Heart right ventricle (tissue), 16 donors: ENCODE measurements at places on chromosomes 3 and 15.
A peak's percentile ranks its signal among the peaks of the same experiment; 100 is the strongest.

- no peak for DNase-seq
Observed at GRCh38 chr15:80838666-80839065, 59.5 kb downstream of the CEMIP start.

DNA sequence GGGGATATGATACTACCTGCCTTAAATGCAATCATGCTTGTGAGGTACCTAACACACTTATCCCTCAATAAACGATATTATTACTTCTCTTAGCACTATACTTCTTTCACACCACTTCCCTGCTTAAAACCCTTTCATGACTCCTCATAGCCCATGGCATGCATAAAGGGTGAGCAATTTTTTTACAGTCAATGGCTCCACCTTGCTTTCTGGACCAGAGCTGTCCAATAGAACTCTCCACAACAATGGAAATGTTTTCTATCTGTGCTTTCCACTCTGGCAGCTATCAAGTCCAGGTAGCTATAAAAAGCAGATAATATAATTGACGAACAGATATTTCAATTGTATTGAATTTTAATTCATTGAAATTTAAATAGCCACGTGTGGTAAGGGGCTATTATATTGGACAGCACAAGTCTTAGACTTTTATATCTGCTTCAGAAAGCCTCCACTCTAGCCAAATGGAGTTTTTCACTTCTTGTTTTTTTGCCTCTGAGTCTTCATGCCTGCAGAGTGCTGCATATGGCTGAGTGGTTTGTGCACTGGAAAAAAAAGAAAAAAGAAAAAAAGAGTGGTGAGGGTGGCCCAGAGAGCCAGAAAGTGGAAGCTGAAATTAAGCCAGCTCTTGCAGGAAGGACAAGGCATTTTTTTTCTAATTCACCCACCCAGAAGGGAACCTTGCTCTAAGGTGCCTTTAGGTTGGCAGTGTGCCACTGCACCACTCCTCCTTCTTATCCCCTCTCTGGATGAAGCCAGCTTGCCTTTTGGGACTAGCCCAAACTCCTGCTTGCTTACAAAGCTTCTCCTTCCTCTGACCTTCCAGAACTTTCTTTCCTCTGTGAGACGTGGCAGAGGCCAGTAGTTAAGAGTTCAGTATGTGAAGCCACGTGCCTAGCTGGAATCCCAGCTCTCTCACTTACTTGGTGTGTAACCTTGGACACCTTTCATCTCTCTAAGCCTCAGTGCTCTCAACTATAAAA, 239.0 kb upstream of the LRTM1 start:
- no peak for DNase-seq

GRCh38 chr15:98076021-98076816, 115.7 kb downstream of the ARRDC4 start:
- peak; percentile 28 for DNase-seq

GRCh38 chr3:46719044-46719565, 1.4 kb upstream of the PRSS50 start:
- DNase-seq: no peak

DNA sequence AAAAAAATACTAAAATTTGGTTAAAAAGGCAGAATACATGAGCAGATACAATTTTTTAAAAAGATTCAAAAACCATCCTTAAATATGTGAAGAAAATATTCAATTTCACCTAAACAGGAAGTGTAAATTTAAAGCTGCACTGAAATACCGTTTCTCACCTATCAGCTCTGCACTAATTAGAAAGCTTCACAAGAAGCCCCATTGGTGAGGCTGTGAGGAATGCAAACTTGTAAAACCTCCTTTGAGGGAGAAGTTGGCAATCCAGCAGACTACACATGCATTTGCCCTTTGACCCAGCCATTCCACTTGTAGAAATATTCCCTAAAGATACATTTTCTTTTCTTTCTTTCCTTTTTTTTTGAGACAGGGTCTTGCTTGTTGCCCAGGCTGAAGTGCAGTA, 18.8 kb downstream of the BLM start:
- no peak for DNase-seq

DNA sequence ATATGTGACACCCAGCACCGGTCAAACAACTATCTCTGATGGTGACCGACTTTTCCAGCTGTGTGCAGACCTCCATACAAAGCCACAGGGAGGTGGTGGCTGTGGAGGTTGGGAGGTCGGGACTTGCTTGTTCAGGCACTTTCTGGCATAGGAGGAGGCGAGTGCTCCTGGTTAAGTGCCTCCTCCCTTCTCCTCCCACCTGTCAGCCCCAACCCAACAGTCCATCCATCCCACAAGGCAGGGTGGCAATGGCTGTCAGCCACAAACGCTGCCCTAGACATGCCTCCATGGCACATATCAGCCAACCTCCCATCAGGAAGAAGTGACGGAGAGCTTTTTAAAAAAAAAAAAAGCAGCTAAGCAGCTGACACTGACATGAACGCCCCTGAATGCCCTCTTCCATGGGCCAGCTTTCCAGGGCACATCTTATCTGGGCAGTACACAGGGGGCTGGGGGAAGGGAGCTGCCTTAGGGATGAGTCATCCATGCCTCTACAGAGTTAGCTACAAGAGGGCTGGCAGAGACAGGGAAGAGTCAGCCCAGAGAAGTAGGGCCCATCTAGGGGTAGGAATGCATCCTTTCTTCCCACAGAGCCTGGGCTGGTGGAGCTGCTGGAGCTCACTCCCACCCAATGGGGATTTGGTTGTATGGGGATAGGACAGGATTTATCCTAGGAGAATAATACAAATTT, 41.2 kb downstream of the CCDC12 start:
- DNase-seq: peak; percentile 89

GRCh38 chr3:168583977-168584376, 488.3 kb upstream of the GOLIM4 start:
- no peak for DNase-seq

DNA sequence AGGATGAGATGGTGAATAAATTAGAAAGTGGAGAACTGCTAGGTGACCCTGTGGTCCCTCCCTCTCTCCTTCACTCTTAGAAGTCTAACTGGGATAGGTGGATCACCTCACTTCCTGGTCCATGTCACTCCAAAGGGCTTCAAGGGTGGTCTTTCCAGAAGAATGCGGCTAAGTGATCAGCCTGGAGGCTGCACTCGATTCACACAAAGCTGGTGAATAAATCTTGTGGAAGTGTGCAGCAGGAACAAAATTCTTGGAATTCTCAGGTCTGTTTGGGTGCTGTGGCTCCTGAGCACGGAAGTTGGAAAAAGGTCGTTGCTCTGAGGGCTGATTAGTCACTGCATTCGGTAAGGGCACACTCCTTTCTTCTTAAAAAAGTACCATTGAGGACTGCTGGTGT, 46.3 kb downstream of the GASK1A start:
- DNase-seq: no peak
